ENCODE measurements at places on chromosomes 2 and 18.

- no peak for DNase-seq
These were observed 121.9 kb downstream of the TMEM18 start for GRCh38 chr2:555164-555922.

GRCh38 chr18:66548747-66549146, 55.1 kb downstream of the CDH19 start:
- DNase-seq, result no peak

GRCh38 chr18:63836456-63836855, 51.0 kb upstream of the SERPINB2 start:
- no peak for DNase-seq

DNA sequence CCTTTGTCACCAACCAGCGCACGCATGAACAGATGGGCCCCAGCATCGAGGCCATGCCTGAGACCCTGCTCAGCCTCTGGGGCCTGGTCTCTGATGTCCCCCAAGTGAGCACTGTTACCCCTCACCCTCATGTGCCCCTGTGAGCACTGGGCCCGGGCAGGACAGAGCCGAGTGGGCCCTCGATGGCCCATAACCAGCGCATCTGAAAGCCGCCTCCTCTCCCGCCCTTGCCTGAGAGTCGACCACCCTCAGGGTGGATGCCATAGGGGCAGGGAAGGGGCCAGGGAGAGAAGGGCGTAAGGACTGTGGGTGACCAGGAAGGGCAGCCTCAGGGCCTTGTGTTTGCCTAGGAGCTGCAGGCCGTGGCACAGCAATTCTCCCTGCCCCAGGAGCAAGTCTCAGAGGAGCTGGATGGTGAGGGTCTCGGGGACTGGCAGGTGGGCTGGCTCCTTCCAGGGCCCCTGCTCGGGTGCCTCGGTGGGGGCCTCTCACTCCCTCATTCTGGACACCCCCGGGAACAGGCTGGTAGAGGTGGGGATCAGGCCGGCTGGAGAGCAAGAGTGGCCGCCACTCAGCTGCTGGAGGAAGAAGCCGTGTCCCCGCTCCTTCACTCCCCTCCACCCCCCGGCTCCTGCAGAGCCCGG, 2.1 kb downstream of the PROM2 start:
- DNase-seq, result no peak

DNA sequence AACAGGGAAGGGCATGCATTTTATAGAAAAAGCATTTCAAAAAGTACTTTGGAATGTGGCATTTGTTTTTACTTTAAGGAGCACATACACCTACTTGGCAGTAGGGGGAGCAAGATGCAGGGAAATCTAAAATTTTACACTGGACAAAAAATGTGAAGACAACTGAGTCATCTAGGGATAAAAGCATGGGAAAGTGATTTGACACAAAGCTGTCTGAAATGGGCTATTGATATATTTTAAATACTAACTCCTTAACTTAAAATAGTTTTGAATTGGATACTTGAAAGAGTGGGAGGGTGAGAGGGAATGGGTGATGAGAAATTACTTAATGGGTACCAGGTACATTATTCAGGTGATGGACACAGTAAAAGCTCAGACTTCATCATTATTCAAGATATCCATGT, 15.8 kb downstream of the TMEM200C start:
- DNase-seq, result no peak

DNA sequence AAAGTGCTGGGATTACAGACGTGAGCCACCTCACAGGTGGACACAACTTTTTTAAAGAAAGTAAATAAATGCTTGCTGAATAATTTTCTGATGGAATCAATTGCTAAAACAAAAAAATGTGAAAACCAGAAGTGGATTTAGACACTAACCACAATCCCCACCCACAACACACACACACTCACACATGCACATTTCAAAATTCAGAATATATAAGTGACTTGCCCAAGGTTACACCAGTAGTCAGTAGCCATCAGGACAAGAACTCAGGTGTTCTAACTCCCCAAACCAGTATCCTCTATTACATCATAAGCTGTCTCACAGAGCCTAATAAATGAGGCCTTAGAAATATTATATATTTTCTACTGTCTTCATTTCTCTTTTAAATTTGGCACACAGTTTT, 1923.6 kb upstream of the PIK3C3 start:
- no peak for DNase-seq

DNA sequence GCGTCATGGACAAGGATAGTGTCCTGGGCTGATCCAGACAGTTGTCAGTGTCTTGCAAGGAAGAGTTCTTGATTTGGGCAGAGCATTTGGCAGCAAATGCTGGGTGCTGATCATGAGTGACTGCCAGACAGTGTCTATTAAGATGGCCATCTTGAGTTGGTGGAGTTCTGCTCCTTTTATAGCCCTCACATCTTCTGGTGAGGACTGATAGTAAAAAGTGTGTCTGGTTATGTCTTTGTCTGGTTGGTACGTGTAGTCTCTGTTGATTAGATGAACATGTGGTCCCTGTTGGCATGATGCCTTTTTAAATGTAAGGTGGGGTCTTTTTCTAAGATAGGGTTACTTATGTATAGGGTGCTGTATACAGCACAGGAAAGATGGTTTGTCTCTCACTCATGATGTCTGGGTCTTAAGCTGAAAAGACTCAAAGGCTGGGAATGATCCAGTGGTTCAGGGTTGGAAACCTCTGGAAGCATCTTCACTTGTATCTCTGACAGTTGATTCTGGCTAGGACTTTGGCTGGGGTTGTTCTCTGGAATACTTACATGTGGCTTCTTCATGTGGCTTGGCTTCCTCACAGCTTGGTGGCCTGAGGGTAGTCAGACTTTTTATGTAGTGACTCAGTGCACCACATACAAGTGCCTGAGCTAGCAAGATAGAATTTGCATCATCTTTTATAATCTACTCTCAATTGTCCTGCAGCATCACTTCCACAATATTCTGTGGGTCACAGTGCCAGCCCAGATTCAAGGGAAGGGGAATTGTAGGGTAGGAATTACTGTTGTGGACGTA, 11.8 kb downstream of the MTX2 start:
- DNase-seq, result no peak

GRCh38 chr2:211800001-211800400, 738.6 kb downstream of the ERBB4 start:
- DNase-seq, result no peak

- DNase-seq, result no peak
These were observed 203.2 kb downstream of the GULP1 start for GRCh38 chr2:188494906-188495305.

DNA sequence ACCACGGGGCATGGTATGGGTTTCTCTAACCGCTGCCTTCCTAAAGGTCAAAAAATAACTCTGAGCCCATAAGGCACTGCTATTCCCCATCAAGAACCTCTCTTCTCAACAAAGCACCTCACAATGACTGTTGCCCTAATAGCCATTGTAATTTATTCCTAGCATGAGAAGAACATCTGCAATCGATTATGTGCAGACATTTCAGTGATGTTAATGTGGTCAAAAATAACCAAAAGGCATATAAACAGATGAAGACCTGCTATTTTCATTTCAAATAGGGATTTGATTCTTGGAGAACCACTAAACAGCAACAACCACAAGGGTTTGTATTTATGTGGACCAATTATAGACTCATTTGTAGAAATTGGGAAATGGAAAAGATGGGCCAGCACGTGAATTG, 356.6 kb downstream of the FBXO15 start:
- DNase-seq, result no peak

GRCh38 chr2:62814123-62814522, 108.6 kb downstream of the EHBP1 start:
- DNase-seq, result no peak

DNA sequence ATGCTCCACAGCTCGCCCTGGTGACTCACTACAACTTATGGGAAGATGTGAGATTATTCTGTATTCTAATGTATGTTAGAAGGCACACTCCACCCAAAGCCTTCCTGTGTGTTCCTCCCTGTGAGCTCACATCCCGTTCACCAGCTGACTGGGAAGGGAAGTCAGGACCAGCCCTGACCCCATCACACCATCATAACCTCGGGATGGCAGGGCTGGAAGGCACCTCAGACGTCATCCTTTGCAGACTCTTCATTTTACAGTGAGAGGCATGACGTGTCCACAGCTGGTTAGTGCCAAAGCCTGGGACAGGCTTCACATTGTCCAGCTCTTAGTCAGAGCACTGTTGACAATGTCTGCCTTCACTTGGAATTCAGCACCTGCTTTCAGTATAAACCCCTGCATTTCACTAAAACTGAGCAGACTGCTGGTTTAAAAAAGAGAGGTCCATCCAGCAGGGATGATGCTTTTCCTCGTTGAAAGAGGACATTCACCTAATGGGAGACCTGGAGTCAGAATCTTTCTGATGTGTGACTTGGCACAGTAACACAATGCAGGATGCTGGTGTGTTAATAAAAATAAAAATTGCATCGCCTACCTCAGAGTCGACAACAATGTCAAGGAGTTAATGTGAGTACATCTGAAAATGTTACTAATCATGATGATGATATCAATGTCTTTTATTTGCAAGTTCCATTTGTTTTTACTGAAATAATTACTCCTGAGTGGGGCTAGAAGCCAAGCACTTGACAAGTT, 418.0 kb upstream of the TNP1 start:
- DNase-seq, result no peak

- no peak for DNase-seq
These were observed 37.7 kb downstream of the CD302 start for GRCh38 chr2:159760326-159760725.

GRCh38 chr18:25230658-25231326, 121.2 kb downstream of the ZNF521 start:
- DNase-seq, result no peak

- DNase-seq, result no peak
These were observed 335.7 kb upstream of the UBE2E3 start for GRCh38 chr2:180644709-180645108.

GRCh38 chr2:196201229-196202009, 30.0 kb upstream of the STK17B start:
- no peak for DNase-seq

DNA sequence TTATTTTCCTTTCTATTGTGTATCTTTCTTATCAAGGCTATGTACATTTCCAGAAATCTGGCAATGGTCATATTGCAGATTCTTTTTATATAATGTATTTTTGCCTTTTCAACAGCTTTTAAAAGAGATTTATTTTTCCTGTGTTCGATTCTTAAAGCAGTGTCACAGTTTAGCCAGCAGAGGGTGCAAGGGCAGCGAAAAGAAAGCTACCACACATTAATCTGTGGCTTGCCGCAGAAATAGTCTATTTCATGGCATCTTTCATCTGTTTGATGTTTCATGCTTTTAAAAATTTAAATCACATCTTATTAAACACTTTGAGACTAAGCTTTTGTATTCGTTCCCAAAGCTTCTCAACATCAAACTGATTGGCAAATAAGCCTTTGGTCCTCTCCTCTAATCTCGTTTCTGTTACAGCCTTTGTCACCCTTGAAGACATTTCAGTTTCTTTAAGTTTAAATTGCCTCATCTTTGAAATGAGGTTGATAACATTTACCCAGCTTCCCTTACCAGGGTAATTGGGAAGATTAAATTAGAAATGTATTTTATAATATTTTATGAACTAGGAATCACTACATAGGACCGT, 73.3 kb downstream of the PIK3C3 start:
- no peak for DNase-seq

- DNase-seq, result no peak
These were observed 520.1 kb downstream of the DPP10 start for GRCh38 chr2:114962532-114962931.

- no peak for DNase-seq
These were observed 149.2 kb upstream of the NCK2 start for GRCh38 chr2:105595536-105595935.

- no peak for DNase-seq
These were observed 172.0 kb downstream of the SRBD1 start for GRCh38 chr2:45438872-45439665.

DNA sequence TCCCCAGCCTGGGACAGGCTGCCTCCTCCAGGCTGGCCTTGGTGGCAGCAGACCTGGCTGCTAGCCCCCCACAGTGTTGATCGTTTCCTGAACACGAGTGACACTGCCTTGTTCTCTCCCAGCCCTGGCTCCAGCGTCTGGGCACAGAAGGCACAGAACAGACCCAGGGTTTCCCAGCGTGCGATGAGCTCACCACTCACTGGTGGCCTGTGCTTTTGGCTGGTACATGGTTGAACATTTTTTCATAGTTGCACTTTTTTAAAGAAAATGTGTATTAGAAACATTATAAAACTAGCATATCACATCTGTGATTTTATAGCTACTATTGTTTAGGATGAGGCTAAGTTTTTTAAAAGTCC, 40.9 kb downstream of the SCTR start:
- no peak for DNase-seq

DNA sequence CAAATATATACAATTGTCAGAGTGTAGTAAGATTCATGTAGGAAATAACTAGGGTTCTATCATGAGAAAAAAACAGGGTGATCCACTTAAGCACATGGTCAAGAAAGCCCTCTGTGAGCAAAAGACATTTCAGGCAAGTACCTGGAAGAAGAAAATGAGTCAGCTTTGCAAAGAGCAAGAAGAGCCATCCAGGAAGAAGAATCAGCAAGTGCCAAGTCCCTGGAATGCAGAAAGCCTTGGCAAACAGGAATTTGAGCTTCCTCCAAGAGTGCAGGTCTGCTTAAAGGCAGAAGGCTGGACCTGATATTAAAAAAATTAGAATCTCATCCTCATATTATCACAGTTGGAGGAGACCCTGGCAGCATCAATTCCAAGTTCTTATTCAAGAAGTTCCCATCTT, 188.5 kb upstream of the CELF4 start:
- DNase-seq, result no peak

GRCh38 chr2:67954093-67954748, 108.6 kb downstream of the C1D start:
- DNase-seq, result no peak

DNA sequence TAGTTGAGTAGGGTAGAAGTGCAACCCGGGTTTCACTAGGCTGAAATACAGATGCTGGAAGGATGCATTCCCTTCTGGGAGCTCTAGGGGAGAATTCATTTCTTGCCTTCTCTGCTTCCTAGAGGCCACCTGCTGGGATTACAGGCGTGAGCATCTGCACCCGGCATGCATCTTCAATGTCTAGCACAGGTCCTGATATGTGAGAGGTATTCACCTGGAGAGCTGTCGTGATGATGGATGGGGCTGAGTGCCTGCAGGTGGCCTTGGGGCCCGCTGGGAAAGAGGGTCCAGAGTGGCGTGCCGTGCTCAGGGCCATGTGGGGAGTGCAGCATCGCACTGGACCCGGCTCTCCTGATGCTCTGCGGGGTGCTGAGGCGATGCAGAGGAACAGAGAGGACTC, 6.6 kb upstream of the NTSR2 start:
- no peak for DNase-seq

- no peak for DNase-seq
These were observed 71.1 kb downstream of the ANKRD44 start for GRCh38 chr2:197239434-197239833.

- DNase-seq, result no peak
These were observed 8.5 kb upstream of the ST8SIA3 start for GRCh38 chr18:57343833-57344232.

- DNase-seq, result no peak
These were observed 73.4 kb downstream of the PLEKHM3 start for GRCh38 chr2:207951734-207952470.

GRCh38 chr2:82498777-82499443, 1960.2 kb downstream of the SUCLG1 start:
- no peak for DNase-seq

DNA sequence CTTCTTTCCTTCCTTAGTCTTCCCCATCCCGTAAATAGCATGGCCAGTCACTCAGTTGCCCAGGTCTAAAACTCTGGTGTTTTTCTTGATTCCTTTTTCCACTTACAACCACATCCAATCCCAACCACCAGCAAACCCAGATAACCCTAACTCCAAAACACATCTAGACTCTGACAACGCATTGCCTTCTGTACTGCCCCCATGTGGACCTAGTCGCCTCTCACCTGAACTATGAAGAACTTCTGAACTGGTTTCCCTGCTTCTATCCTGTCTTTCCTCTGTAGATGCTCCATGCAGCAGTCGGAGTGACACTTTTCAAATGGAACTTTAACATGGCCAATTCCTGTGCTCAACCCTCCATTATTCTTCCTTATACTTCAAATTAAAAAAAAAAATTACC, 26.5 kb downstream of the ST6GAL2 start:
- no peak for DNase-seq
